ENCODE measurements at places on chromosomes 16 and 17.

DNA sequence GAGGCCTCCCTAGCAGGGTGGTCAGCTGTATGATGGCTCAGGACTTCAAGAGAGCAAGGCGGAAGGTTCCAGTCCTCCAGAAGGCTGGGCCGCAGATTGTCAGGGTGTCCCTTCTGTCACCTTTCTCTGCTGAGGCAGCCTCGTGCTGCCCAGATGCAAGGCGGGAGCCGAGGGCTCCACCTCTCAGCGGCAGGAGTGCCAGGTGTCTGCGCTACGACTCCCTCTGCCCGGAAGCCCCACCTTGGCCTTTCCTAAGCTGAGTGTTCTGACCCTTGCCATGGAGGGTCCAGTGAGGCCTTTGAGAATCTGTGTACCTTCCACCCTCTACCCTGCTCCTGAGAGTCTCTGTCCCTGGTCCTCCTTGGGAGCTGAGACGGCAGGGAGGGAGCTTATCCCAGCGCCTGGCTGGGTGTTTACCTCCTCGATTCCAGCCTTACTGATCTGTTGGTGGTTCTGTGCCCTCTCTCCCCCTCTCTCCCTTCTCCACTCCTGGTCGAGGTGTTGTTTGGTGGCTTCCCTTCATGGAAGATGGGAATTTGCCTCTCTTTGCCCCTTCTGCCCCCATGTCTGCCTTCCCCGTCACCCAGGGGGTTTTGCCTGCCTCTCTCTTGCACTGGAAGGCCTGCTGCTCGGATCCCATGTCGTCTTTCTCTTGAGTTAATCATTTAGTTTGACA lies 2.2 kb upstream of the ZNF750 start:
- DNase-seq: no peak

- DNase-seq: no peak
These were observed 1.1 kb downstream of the SMIM5 start for GRCh38 chr17:75634376-75634740.

DNA sequence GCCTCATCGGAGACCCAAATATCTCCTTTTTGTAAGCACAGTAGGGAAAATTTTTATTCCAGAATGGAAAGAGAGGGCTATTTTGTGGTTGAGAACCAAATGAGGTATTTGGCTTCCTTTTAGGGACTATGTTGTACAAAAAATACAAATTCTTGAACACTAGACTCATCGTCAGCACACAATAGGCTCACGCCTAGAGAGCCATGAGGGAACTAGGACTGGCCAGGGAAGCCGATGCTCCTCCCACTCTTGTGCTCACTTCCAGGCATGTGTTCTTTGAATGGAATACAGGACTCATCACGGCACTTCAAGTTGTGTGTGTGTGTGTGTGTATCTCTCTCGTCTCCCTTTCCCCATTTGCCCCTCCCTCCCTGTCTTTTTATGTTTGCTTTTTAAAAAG lies 17.8 kb upstream of the BLMH start:
- DNase-seq: no peak

DNA sequence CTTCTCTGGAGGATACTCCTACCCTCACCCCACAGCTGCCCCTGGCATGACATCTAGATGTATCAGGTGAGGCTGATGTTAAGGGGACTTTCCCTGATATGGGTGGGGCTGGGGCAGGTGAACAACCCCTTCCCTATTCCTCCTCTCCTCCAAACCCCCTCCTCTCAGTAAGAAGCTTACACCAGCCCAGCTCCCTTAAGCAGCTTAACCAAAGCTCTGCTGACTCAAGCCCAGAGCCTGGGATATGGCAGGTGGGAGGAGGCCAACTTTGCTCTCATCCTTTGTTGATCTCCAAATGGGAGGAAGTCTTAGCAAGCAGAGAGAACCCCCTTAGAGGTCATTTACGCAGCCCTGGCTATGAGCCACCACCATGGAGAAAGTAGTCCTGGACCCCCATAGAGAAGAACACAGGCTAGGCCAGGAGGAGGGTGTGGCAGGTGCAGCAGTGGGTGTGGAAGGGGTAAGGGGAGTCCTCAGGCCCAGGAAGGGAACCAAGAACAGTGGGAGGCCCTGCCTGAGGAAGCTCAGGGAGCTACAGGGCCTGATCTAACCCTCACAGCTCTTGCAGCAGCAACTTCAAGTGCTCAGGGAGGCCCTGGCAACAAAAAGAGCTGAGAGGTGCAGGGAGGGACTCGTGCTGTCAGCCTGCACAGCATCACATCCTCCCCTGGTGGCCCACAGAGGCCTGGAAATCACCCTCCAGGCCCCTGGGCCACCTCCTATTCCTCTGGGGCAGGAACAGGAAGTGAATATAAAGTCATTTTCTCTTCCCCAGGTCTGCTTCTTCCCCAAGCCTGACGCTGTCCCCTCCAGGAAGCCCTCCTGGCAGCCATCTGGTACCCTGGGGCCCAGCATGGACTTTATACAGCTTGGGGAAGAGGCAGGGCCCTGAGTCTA lies 2.9 kb downstream of the UNC119 start:
- no peak for DNase-seq

DNA sequence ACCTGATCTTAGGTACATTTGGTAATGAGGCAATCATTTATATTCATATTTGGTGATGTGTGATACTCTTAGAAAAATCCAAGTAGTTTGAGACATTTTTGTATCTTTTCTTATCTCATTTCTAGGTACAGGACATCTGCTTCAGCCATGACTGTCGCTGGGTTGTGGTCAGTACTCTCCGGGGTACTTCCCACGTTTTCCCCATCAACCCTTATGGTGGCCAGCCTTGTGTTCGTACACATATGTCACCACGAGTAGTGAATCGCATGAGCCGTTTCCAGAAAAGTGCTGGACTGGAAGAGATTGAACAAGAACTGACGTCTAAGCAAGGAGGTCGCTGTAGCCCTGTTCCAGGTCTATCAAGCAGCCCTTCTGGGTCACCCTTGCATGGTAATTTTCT lies 312.2 kb downstream of the BCAS3 start:
- DNase-seq: no peak

DNA sequence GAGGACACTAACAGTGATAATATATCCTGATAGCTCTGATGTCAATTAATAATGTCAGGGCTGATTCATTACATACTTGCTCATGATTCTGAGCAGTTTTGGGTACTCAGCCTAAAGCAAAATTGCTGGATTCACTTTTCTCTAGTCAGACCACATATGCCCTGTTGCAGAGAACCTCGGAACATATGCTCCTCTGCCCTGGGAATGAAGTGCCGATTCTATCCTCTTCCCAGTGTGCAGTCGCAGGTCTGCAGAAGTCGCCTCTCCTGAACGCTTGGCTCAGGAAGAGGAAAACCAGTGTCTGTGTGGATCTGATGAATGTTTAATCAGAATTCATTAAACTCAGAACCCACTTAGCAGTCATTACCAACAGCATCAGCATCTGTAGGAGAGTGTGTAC lies 34.5 kb downstream of the ABCC12 start:
- DNase-seq: no peak

- no peak for DNase-seq
These were observed 1.0 kb downstream of the NOG start for GRCh38 chr17:56594320-56595107.

- peak; percentile 95 for DNase-seq
These were observed at the start of gene TTLL6 for GRCh38 chr17:48816774-48817590. Gene TTLL6 (minus strand): TSS chr17:48817229. CDS start chr17:48817072, 157 bp downstream.

DNA sequence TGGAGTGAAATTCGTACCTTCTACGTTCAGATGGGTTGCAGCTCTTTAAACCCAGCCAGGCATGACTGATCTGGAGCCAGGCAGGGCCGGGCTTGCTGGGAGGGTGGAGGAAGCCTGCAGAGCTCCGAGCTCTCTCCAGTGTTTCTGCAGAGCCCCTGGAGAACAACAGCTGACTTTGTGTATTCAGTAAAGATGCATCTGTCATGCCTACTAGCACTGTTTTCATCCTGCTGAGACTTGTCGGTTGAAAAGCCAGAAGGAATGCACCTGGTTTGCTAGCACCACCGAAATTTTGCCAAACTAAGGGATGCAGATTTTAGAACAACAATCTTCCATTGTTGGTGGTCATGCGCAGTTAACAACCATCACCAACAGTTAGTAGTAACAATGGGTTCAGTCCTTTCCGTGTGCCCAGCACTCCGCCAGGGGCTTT lies 22.4 kb upstream of the SCNN1B start:
- peak; percentile 63 for DNase-seq

DNA sequence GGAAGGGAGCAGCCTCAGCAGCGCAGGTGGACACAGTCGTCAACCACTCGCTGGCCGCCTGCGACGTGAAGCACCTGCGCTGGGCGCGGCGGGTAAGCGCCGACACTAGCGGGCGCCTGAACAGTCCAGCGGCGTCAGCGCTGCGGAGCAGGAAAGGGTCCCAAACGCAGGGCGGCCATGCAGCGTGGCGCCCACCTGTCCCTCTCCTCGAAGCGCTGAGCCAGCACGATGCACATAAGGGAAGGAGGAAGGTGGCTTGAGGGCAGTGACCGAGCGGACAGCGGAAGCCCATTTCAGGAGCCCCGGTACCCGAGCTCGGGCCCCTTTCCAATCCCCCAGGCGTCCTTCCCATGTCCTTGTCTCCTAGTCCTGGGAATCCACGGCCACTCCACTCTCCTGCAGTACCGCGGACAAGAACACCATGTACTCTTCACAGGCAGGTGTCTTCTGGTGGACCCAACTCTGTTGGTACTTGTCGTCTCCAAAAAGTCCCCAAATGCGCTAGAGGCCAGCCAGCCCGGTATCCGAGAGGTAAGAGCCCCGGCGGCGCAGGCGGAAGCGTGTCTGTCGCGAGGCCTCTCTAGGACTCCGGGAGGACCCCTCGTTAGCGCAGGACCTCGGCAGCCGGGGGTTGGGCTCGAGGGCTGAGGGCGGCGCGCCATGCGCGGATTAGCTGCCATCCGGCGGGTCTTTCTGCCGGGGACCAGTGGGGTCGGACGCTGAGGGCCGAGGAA lies 14.4 kb downstream of the ZNF232 start:
- DNase-seq: no peak

- DNase-seq: no peak
These were observed 88.6 kb downstream of the BRIP1 start for GRCh38 chr17:61774724-61775123.

All from NCI-H2081 treated with DMSO at 0.1 percent for 48 hours (cell line).